AML-193 (cell line): ENCODE measurements at places on chromosomes 3 and 15.

- no peak for DNase-seq
Observed at GRCh38 chr3:135458541-135459322, 506.8 kb upstream of the PPP2R3A start.

GRCh38 chr3:138336454-138336999, 6.9 kb upstream of the NME9 start:
- no peak for DNase-seq

DNA sequence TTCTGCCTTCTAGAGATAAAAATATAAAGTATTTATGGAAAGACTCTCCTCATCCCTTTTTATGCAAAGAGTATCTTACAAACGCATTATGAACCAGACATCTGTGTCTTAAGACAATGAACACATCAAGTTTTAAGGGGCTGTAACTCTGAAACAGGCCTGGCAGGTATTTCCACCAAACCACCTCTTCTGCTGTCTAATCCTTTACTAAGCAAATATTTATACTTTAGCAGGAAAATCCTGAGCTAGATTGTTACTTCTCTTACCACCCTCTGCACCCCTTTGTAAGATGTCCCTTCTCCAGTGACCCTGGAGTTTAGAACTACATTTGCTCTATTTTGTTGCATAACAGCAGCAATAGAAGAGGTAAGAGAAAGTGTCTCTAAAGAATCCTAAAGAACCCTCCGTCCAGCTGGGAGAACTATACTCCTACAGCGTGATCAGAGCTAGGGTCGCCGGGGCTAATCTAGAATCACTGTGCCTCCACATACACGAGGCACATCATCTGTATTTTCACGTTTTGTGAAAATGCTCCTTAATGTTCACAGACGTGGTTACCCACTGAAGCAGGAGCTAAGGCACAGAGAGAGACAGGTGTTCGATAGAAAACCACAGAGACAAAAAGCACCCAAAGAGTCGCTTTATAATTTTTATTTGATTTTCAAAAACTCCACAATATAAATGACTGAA, 129.6 kb downstream of the FOXP1 start:
- no peak for DNase-seq

DNA sequence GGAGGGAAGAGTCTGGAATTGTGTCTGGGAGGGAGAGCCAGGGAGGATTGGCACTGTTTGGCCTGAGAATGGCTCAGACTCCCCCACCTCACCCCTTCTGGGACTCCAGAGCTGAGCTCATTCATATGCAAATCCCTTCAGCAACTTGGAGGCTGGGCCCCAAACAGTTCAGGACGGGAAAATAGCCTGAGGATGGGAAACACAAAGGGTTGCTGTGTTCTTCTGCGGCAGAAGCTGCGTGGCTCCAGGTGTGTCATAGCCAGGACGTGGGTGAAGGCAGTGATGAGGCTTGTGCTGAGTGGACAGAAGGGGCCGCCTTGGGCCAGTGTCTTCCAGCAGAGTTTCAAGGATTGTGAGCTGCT, 16.6 kb downstream of the MASP1 start:
- no peak for DNase-seq

DNA sequence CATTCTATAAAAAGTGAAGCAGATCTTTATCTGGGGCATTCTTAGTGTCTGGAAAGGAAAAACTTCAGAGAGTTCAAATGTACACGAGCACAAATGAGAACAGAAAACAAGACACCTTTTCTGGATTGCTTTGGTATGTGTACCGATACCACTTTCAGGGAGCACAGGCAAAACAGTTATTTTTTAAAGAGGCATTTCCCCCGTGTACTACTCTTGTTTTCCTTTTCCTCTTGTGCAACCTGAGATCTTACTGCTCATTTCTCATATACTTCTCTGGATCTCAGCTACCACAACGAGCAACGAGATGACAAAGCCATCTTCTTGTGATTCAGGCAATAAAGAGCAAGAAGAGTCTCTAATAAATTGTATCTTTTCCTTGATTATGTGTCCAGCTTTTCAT, 463.6 kb downstream of the SHQ1 start:
- peak; percentile 16 for DNase-seq

DNA sequence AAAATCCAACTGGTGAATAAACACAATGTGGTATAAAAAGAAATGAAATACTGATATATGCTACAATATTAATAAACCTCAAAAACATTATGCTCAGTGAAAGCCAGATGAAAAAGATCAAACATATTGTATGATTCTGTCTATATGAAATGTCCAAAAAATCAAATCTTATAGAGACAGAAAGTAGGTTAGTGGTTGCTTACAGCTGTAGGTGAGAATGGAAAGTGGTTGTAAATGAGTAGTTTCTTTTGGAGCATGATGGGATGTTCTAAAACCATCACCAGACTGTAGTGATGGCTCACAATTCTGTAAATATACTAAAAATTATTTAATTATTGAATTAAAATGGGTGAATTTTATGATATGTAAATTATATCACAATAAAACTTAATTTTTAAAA, 58.4 kb downstream of the SENP7 start:
- DNase-seq = no peak

- DNase-seq = no peak
Observed at GRCh38 chr15:40353697-40354096, 2.9 kb downstream of the PHGR1 start.

DNA sequence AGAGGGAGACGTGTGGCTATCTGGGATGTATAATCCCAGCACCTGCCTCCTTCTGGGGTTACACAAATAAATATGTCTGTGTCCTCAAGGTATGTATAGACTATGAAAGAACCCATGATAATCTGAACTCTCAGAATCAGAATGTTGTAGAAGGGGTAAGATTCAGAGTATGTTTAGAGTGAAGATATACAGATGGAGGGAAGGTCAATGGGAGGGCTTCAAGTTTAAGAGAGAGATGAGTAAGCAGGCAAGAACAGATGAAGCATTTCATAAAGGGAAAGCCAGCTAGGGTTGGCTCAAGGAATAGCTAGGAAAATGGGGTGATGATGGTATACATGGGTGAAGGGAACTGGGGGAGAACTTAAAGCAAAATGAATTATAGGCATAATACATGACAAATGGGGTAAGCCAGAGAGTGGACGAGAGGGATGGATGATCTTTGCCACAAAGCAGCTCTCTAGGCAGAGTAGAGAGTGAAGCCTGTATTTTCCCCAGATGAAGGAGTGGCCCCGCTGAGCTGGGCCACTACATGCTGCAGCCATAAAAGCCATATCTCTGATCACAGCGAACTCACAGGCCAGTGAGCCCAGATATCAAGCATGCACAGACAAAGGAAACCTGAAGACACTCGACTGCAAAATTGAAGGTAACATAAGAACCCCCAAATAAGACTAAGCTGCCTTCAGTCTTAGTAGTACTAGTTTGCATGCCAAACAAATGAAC, 15.9 kb upstream of the ZBTB38 start:
- DNase-seq = no peak

- no peak for DNase-seq
Observed at GRCh38 chr15:59186501-59186900, 20.1 kb upstream of the LDHAL6B start.

DNA sequence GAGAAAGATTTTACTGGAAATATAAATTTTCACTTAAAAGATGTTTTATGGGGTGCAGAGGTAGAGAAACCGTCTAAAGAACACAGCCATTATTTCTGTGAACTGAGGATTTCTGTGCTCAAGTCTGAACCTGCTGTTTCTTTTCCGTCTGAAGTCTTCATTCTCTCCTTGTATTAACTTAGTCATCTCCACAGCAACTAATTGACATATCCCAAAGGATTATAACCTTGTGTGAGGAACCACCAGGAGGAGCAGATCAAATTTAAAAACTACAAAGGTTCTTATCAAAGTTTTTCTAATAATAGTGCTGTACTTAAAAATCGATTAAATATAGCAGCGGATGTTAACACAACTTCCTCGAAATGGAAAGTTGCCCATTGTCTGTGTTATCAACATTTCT, 31.1 kb upstream of the ICE2 start:
- DNase-seq = no peak

DNA sequence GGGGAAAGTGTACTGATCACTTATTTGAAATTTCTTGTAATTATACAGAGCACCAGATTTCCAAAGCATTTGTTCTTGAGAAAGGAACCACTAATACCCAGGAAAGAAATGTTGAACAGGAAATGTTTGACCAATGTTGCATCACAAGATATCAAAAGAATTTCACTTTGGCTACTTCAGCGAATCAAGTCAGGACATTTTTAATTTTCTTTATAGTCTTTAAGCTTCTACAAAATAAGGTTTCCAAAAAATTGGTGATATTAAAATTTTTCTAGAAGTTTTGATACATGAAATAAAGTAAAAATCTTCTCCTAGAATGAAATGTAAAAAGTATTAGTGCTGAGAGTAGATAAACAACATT, 421.9 kb downstream of the MECOM start:
- DNase-seq = no peak

DNA sequence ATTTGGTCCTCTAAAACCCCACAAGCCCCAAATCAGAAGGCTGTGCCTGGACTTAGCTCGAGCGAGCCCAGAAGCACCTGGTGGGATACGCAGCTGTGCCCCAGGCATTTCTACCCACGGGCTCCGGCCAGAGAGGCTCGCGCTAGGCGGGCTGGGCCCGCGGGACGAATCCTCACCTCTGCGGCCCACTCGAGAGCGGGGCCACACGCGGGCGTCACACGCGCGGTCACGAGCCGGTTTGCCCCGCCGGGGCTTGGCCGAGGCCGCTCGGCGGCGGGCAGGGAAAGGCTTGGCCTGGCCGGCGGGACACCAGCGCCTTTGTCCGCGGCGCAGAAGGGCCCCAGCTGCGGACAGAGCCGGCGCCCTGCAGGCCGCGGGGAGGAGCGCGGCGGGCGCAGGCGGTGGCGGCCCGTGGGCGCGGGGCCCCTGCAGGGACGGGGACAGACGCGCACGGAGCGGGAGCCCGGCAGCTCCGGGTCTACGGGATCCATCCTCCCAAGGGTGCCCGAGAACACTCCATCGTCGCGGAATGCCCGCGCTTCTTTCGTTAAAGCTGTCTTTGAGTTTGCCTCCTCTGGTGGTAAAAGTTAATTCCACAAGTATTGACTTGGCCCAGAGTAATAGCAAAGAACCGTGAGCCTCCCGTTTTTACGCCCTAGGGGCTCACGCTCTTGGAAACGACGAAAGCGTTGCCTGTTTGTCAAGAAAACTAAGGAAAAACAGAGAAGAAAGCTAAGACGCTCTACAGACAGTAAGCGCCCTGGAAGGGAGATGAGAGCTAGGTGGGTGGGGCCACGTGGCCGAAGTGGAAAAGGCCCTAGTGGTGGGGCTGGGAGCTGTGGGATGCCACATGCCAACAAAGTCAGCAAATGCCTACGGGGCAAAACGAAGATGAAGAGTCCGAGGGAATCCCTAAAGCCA, 26.4 kb downstream of the TYRO3 start:
- no peak for DNase-seq

- DNase-seq = no peak
Observed at GRCh38 chr3:31690771-31691170, 158.0 kb downstream of the STT3B start.

DNA sequence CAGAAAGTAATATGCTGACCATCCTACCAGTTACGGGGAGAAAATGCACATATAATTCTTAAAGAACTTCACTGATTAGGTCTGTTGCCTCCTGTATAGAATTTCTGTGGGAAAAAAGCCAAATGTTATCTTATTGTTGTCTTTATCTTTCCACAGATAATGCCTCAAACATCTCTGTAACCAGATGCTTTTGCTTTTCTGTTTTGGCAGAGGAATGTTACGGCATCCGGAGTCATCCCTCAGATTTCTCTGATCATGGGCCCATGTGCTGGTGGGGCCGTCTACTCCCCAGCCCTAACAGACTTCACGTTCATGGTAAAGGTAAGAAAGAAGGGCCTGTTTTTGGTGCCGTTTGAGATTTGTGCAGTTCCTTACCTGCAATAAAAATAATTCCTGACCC, 33.5 kb downstream of the PCCB start:
- no peak for DNase-seq

DNA sequence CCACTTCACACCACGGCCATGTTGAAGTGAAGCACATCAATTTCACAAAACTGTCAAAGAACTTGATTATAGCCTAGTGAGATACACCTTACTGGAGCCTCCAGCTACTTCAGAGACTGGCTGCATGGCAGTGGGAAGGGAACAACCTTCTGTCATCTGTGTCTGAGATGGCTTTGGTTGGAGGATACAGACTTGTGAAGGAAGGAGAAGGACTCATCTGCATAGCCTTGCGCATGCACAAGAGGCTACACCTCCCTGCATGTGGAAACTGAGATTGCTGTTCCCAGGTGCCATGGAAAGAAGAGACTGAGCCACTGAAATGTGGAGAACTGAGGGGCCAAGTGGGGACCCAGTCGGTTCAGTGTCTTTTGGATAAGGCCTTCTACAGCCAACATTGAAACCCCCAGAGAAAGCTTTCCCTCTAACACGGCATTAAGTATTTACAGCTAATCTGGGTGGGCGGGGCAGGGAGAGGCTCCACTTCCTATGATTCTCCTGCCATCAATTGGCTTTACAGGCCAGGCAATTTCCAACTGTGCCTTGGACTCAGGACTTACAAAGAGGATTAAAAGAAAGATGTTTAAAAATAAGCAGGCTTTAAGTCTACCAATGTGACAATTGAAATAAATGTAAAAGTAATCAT, 58.8 kb downstream of the IL16 start:
- DNase-seq = no peak

DNA sequence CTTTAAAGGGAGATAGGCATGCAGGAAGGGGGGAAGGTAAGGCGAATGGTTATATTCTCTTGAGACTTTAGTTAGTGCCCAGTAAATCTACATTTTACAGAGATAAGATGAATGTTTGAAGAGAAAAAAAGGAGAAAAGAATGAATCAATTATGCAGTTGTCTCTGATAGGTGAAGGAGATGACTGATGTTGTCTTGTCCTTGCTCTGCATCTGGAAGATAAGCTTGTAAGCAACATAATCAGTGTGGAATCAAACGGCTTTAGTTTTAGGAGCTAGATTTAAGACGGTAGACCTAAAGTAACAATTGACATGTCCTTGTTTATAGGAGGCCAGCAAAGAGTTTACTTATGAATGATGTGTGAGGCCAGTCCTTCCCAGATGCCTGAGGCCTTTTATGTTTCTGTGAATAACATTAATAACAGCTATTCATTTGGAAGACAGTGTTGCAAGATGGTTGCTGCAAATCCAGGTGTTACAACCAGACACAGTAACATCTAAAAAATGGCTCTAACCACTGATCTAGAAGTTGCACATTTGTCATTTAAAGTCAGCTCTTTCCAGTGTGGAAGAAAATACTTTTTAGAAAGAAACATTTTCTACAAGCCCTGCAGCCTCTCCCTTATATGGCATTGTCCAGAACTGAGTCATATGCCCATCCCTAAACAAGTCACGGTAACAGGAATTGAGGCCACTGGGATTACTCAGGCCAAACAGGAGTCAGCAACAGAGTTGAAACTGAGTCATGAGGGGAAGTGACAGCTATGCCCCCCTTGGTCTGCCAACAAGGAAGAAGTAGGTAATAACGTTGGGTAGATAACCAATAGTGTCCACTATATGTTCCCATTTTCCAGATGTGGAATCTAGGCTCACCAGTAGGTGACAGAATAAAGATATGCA, 77.5 kb upstream of the FBN1 start:
- no peak for DNase-seq

- no peak for DNase-seq
Observed at GRCh38 chr15:52042051-52042851, 23.2 kb downstream of the MAPK6 start.

- DNase-seq = no peak
Observed at GRCh38 chr3:126351086-126351770, 6.0 kb downstream of the KLF15 start.
